NCI-H1436 (cell line): ENCODE measurements at places on chromosomes 2 and 18.

DNA sequence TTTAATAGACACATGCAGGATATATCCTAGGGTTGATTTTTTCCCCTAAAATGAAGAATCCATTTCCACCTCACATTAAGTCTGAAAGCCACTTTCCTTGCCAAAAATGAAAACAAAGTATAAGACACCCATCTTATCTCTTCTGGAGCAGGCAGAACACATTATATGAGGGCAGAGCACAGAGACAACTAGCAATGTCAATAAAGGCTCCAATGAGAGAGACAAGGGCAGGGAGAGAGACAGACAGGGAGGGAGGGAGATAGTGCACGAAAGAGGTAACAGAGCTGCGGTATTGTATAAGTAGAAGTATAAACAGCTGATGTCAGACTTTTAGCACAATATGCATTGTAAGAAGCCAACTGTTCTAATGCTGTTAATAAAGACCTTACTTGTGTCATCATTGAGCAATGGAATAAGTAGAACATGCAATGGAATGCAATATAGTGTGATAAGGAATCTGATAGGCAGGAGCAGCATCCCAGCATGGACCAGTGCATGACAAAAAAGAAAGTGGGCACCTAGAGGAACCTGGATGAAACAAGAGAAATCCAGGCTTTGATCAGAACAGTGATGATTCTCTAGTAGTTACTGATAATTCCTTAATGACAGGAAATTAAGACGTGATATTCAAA lies 150.6 kb upstream of the TCF4 start:
- DNase-seq = no peak

DNA sequence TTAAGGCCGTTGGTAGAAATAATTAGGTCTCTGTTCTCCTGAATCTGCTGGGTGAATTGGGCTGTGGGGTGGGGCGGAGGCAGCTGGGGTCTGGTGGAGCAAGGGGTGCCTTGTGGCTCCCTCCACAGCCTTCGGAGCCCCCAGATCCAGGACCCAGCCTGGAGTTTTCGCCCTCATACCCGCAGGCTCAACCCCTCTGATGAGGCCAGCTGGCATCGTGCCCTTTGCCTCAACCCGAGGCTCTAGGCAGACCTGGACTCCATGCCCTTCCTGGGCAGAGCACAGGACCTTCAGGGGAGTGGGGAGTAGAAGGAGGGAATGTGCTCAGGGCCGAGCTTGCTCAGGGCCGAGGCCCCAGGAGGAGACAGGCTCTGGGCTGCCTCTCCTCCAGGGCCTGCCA lies 50.3 kb upstream of the SMAD7 start:
- DNase-seq = no peak

DNA sequence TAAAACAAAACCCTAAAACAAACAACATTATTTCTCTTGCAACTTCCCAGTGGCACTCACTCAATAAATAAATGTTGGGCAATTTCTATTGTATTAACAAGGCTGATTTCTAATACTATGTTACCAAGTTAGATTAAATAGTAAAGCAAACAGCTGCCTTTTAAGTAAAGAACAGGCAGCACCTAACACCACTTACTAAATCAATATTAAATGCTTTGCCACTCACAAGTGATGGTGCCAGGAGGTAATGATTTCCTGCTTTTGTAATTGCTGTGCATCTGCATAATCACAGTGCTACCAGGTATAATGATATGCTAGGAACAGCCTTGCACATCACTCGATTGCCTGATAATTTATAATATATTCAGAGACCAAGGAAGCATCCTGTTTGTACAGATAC lies 276.5 kb downstream of the NBAS start:
- DNase-seq = peak; percentile 64

GRCh38 chr2:9744256-9745004 lies 98.8 kb upstream of the TAF1B start:
- DNase-seq = no peak

GRCh38 chr2:25497918-25498407 lies 156.2 kb upstream of the DNMT3A start:
- no peak for DNase-seq

DNA sequence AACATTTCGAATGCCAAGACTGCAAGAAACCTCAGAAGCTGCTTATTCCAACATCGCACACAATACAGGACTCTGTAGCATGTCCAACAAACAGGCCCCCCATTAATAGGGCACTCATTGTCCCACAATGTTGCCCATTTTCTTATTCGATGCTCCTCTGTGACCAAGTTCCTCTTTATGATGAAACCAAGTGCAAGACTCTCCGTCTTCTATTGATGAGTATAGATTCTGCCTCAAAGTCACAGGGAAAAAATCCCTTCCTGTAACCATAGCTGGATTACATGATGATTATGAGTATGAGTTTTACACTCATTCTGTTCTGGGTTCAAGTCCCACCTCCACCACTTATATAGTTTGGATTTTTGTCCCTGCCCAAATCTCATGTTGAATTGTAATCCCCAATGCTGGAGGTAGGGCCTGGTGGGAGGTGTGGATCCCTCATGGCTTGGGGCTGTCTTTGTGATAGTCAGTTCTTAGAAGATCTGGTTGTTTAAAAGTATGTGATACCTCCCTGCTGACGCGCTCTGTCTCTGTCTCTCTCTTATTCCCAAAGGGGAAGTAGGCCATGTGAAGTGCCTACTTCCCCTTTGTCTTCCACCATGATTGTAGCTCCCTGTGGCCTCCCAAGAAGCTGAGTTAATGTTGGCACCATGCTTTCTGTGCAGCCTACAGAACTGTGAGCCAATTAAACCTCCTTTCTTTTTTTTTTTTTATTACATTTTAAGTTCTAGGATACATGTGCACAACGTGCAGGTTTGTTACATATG lies 148.7 kb downstream of the OSR1 start:
- no peak for DNase-seq

GRCh38 chr18:22741318-22741717 lies 191.8 kb upstream of the RBBP8 start:
- DNase-seq = no peak

- no peak for DNase-seq
Observed at GRCh38 chr2:183070942-183071844, 7.4 kb upstream of the DUSP19 start.

GRCh38 chr18:62751341-62751821 lies 36.0 kb downstream of the PHLPP1 start:
- no peak for DNase-seq

DNA sequence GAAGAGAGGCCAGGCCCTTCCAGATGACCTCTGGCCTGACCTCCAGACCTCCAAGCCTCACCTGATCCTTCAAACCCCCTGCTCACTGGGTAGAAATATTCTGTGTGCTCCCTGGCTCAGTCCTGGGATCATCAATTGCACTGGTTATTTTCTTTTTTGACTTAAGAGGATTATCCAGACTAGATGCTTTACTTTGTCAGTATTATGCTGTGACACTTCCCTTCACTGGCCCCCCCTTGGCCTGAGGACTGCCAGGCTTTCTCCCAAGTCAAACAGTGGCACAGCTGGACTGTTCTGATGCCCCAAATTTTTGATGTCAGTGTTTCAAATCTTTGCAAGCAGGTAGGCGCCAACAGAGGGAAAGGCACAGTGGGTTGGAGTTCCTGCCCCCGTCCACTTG lies 156.3 kb upstream of the SKOR2 start:
- no peak for DNase-seq

- DNase-seq = no peak
Observed at GRCh38 chr2:173924285-173924684, 40.9 kb downstream of the SP3 start.

DNA sequence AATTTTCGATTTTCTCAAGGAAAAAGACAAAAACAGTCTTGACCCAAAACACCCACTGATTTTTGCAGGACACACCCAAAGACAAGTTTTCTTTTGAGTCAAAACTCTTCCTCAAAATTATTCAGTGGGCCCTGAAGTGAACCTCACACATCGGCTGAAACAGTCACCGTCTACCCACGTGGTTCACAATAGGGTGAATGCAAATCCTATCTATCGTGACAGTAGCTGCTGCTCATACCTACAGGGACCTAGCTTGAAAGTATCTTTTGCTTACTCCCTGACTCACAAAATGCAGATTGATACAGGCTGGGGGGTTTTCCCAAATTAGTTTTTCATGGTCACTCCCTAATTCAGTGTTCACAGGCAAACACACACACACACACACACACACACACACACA lies 10.7 kb upstream of the CD226 start:
- DNase-seq = no peak

DNA sequence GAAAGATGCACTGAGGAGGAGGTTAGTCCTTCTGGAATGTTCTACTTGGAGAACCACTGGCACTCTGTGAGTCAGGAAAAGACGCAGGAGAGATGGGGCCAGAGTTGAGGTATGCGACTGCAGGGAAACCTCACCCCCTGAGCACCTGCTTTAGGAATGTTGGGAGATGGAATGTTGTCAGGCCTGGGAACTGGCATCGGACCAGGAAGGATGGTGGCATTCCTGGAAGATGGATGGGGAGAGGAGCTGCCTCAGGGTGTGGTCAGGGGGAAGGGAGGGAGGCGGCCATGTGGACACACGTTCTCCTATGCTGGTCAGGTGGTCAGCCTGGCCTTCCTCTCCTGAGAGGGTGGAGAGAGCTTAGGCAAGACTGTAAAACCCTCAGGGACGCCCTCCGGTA lies 146.3 kb downstream of the CELF4 start:
- no peak for DNase-seq

- no peak for DNase-seq
Observed at GRCh38 chr2:70328921-70329561, 27.2 kb upstream of the FAM136A start.

GRCh38 chr2:45616658-45617411 lies 5.8 kb upstream of the SRBD1 start:
- DNase-seq = no peak

DNA sequence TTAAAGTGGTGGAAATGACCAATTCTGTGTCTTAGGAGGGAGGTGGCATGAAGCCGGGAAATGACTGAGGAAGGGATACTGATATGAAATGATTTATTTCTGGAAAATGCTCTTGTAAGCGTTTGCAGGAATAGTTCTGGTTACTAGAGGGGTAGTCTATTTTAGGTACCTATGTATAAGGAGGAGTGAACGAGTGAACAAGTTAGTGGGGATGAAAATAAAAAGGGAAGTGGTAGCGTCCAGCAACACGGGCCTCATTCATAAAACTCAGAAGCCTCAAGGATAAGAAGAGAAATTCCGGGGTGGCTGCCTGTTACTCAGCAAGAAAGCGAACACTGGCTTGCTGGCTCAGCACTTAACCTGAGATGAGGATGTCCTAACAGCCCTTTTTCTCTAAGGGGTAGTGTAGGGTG lies 303.3 kb downstream of the NCKAP5 start:
- DNase-seq = no peak

DNA sequence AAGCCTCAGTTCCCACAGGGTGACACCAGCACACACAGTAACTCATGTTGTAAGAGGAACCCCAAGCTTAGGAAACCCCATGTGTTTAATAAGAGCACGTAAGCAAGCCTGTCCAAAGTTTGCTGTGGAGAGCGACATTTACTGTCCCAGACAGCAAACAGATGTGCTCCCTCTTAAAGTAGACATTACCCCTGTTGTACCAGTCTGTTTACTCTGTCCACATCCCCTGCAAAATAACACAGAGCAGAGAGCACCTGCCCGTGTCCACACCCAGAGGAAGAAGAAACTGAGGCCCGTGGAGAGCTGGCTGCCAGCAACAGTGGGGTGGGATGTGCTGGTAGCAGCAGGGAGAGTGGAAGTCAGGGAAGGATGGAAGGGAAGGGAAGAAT lies 243.5 kb downstream of the GBX2 start:
- DNase-seq = no peak

DNA sequence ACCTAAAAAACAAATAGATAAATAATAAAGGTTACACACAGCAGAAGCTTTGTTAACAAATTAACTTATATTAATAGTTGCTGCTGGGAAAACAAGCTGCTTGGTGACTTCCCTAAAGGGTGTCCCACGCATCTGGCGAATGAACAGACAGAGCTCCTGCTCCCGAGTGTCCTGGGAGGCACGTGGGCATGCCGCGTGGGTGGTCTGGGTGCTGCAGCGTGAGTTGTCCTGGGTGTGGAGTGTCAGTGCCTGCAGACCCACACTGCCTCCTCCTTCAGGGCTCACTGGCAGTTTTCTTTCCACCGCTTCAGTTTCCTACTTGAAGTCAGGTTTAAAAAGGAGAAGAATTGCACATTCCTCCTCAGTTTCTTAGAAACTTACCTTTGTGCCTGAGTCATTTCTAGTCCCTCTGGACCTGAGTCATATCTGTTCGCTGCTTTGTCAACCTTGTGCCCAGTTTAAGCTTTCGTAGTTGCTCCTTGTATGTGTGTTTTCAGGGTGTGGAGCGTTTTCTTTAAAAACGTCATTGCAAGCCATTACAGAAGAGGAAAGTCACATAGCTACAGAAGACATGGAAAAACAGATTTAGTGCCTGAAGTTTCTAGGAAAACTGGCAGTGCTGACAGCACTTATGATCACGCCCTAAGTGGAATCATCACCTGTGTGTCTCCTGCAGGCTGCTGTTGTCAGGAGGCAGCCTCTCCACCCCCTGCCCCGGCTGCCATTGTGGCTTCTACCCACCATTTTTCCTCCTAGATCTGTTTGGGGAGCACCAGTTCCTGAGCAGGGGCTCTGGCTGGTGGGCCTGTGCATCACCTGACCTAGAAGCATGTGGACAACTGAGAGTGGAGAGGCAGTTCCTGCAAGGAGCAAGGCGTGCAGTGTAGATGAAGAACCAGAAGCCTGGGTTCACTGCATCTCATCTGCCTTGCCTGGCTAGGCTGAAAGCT lies 24.5 kb downstream of the IMPA2 start:
- no peak for DNase-seq

- DNase-seq = no peak
Observed at GRCh38 chr2:216770050-216770449, 74.7 kb upstream of the IGFBP5 start.

DNA sequence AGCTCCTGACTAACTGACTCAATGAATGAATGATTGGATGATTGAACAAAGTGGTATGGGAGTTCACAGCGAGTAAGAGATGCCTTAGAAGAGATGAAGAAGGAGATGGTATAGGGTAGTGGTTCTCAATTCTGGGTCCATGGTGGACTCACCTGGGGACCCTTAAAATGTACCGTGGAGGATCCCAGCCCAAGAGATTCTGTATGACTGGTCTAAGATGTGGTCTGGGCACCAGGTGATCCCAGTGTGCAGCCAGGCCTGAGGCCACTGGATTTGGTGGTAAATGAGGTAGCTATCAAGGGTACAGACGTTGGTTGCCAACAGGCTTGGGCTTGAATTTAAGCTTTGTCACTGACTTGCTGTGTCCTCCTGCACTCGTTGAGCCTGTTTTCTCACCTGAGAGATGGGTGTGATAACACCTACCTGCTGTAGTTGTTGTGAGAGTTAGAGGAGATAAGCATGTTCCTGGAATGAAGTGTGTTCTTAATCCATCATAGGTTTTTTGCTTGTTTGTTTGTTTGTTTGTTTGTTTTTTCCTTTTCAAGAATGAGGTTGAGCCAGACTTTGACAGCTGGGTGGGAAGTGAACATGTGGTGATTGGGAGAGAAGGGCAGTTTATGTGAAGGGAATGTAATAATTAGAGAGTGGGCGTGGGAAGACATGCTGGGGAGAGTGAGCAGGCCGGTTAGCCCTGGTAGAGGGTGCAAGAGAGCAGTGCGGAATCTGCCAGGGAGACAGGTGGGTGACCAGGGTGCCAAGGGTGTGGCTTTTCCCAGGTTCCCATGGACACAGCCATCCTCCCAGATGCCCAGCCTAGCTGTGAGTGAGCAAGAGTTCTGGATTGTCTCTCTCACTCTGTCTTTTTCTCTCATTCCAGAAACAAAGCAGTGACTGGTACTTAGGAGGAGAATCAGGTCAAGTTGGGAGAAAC lies 31.4 kb upstream of the IL1B start:
- no peak for DNase-seq

GRCh38 chr2:242098445-242099128 lies 229.1 kb downstream of the RTP5 start:
- no peak for DNase-seq

- no peak for DNase-seq
Observed at GRCh38 chr2:194705398-194705797, 951.6 kb upstream of the SLC39A10 start.

GRCh38 chr2:142872882-142873724 lies 4.4 kb upstream of the KYNU start:
- DNase-seq = no peak
